ENCODE measurements at places on chromosomes 2 and 18.
A peak's percentile ranks its signal among the peaks of the same experiment; 100 is the strongest.

DNA sequence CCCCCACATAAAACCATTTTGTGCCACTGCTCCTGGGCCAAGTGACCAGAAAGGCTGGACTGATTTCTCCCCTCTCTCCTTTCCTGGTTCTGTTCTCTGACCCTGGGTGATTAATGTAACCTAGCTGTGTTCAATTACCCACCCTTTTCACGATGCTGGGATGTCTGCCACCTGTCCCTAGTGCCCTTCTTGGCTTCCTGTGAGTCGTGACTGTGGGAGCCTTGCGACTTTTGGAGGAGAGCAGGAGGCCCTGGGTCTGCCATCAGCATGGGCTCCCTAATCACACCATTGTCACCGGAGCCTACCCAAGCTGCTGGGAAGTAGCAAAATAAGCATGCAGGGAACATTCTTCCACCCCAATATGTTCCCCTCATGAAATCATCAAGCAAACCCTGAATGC, 38.3 kb downstream of the SRSF7 start:
- DNase-seq = no peak

- no peak for DNase-seq
These were observed 78.8 kb upstream of the DTNA start for GRCh38 chr18:34631093-34631966.

DNA sequence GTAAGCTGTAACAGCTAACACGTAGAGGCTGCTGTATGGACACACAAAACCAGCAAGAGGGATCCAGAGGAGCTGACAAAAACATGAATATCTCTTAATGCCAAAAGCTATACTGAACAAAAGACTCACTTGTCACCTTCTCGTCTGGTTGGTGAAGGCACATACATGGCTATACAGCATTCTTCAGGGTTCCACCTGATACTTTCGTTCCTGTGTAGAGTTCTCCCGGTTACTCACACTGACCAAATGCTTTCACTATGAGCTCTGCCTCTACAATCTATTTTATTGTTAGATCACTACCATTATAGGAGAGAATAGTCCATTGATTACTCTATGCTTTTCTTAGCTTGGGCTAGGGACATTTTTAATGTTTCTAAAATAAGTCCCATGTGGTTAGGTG, 193.1 kb downstream of the HNMT start:
- DNase-seq = no peak

DNA sequence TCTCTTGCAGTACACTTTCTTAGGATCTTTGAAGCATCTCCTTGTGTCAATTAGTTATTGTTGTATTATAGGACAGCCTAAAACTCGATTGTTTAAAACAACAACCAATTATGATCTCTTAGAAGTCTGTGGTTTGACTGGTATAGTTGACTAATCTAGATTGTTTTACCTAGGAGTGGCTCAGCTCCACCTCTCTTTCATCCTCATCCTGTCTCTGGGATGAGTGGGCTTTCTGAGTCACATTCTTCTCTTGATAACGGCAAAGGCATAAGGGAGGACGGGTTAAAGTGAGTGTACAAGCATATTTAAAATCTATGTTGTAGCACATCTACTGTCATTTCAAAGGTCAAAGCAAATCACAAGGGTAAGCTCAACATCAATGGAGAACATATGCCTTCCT, 102.3 kb upstream of the GULP1 start:
- no peak for DNase-seq

DNA sequence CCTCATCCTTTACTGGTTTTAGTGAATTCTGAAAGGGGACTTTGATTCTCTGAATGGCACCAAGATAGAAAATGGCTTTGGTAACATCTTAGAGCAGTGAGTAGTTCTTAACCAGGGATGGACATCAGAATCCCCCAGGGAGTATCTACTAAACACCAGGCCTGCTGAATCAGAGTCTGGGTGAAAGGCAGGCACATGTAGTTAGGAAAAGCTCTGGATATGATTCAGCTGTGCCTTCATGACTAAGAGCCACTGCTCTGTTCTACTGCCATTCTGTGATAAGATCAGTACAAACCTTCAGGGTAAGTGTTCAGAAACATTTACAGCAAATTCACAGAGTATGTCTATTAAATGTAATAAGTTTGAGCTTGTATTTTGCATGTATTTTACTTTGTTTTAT, 46.2 kb upstream of the B3GNT2 start:
- no peak for DNase-seq

DNA sequence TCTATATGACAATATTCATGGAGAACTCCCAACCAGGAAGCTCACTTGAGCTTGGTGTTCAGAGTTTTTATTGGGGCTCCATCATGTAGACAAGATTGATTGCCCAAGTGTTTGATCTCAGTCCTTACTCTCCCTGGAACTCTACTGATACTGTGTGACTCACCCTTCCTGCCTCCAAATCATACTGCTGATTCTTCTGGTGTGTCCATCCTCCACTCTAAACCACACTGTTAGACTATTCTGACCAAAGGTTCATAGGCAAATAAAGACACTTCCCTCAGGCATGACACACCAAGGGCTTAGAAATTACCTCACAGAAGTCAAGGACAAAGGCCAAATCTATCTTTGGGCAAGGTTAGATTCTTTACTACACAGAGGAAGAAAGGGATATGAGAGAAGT, 107.9 kb upstream of the CDH20 start:
- no peak for DNase-seq

DNA sequence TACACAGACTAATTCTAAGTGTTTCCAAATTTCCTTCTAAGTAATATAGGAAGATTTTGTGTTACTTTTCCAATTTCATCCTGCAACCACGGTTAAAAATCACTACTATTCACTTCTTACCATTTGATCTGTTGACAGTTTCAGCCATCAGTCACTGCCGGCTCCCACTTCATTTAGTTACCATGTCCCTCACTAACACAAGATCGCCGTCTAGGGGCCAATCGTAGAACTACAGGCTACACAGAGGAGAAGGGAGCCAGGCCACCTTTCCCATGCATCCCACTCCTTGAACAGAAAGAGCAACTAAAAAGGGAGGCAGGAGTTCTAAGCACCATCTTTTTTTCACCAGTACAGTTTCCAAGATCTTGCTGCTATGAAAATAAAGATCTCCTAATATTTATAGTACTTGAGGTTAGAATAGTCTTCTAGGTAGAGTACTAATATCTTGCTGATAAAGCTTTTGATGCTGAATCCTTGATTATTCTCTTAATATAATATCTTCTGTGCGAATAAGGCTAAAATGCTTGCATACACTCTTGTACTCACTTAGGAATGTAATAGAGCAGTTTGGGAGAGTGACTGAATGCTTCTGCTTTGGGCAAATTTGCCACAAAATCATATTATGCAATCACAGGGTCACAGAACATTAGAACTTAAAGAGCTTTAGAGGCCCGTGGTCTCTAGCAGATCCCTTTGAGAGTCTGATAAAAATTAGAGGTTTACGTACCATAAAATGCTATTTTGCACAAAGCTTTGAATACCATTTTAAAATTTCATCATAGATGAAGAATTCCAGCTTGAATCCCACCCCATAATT, 39.5 kb upstream of the CYP1B1 start:
- peak; percentile 88 for DNase-seq

DNA sequence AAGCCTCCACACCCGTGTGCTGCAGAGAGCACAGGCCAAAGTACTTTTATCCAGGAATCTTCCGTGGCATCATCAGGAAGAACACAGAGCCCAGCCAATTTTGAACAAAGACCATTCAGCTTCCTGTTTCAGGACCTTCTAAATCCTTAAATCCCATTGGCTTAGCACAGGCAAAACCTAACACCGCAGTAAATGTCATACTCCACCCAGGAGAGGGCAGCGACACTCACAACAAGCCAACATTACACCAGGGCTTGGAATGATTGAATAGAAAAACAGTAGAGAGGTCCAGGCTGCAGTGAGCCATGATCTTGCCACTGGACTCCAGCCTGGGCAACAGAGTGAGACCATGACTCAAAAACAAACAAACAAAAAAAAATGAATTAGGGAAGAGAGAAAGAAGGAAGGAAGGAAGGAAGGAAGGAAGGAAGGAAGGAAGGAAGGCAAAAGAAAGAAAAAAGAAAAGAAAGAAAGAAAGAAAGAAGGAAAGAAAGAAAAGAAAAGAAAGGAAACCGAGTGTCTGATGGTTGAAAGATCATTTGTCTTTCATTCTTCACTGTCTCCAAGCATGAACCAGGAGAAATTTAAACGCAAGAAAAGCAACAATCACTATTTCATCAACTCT, 144.6 kb upstream of the SATB2 start:
- no peak for DNase-seq

GRCh38 chr2:238445409-238446190, 18.9 kb downstream of the ASB1 start:
- DNase-seq = no peak

DNA sequence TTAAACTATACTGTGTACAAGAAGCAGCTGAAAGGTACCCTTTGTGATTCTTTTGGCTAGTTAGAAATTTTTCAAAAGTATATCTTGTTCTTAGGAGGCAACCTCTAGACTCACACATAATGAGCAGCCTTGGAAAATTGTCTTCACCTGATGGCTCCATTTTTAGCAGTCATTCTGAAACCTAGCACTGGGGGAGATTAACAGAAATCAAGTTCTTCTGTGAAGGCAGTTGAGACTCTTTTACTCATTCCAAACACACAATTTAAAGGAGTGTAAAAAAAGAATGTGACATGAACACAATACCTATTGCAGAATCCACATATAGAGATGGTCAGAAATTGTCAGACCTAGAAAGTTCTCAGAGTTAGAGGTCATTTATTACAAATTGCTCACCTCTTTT, 197.7 kb downstream of the UBE2E3 start:
- DNase-seq = no peak

GRCh38 chr2:119480718-119481142, 43.6 kb downstream of the SCTR start:
- DNase-seq = no peak

- DNase-seq = no peak
These were observed 422.7 kb downstream of the FBXO15 start for GRCh38 chr18:73724958-73725357.

DNA sequence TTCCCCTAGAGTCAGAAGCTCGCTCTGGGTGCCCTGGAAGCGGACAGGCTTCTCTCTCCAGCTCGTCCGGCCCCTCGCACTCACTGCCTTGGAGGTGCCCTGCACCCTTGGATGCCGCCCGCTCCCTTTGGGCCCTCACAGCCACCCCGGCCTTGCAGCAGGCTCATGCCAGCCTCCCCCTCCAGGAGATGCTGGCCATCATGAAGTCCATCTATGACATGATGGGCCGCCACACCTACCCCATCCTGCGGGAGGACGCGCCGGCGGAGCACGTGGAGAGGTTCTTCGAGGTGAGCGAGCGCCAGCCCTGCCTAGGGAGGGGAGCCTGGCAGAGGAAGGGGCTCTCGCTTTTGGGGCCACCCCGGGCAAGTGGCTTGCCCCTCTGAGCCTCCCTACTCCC, 20.3 kb upstream of the FAHD2A start:
- DNase-seq = no peak

- DNase-seq = no peak
These were observed 72.1 kb downstream of the CCDC150 start for GRCh38 chr2:196711625-196712024.

- no peak for DNase-seq
These were observed 181.0 kb downstream of the TFCP2L1 start for GRCh38 chr2:121103960-121104359.

DNA sequence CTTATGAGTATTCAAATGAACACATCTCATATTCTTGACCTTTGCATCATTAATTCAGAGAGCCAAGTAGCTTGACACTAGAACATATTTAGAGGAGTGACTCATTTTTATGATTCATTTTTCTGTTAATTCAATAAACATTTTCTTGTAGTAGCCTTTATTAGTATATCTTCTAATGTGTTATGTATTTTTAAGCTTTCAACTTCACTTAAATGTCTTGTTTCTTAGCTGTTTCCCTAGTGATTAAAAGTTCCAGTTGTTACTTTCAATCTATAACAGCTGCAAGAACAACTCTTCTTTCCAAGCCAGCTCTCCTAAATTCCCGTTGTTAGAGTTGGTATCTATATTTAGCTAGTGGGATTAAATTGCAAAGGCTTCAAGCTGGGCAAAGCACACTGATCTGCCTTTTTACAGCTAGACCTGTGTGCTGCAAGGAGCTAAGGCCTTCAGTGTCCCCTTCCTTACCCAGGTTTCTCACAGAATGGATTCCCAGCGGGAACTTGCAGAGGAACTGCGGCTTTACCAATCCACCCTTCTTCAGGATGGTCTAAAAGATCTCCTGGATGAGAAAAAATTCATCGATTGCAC, at the start of gene KLHL41:
TSS of gene KLHL41 (plus strand) at position 405 of the 588 bp plus-strand sequence. CDS start at position 482, 77 bp downstream.
- DNase-seq = no peak

DNA sequence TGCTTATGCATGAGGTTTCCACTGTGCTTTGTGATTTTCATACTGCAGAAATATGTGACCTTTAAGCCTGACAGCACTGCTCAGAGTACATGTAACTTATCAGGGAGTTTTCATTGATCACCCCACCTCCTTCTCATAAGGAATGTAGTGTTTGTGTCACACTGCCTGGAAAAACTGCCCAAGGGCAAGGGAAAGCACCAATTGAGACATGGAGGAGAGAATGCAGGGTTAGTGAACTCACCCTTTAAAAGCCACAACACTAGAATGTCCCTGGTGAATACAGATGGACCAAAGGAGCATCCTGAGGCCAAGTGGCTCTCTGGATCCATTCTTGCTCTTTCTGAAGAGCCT, 147.2 kb upstream of the SPATS2L start:
- no peak for DNase-seq

GRCh38 chr18:33034945-33035344, 262.1 kb upstream of the KLHL14 start:
- DNase-seq = no peak

All from HL-60 (cell line).